Esophagus mucosa (tissue), 1 donor: ENCODE measurements at places on chromosomes 4 and X.
A peak's percentile ranks its signal among the peaks of the same experiment; 100 is the strongest.

- ATAC-seq: peak; percentile 80
Observed at GRCh38 chr4:142648378-142648777, 197.7 kb downstream of the INPP4B start.

- no peak for ATAC-seq
Observed at GRCh38 chrX:2514131-2514530, 13.4 kb upstream of the DHRSX start.

GRCh38 chr4:142101401-142101800 is 465.0 kb downstream of the IL15 start:
- ATAC-seq: no peak

DNA sequence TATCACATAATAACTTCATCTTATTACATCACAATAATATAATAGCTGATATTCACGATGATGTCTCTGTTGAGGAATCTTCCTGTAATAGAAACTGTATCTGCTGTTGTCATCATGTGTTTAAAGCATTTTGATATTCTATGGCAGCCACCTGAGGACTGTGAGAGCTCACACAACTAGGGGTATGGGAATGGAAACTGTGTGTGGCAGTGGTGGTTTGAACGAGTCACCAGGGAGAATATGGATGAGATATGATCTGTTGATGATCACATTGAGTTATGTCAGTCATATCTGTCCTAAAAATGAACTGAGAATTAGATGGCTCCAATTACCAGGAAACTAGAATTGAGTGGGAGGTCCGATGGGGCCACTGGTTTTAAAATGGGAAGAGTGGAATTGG is 169.6 kb downstream of the MID1IP1 start:
- no peak for ATAC-seq

- no peak for ATAC-seq
Observed at GRCh38 chr4:3248811-3249661, at the start of gene MSANTD1. MSANTD1 (plus strand) TSS chr4:3249159; CDS start chr4:3249223, 64 bp downstream.

GRCh38 chrX:1598876-1599790 is 7.7 kb downstream of the AKAP17A start:
- ATAC-seq: no peak

DNA sequence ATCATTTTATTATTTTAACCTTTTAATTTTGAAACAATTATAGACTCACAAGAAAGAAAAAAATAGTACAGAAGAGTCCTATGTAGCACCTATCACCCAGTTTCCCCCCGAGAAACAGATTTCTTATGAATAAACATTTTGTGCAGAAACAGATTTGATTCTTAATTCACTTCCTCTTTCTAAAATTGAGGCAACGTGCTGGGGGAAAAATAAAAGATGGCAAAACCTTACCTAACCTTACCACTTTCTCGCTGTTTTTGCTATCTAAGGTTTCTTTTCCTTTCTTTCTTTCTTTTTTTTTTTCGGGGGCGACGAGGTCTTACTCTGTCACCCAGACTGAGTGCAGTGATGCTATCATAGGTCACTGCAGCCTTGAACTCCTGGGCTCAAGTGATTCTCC is 4.3 kb upstream of the CLNK start:
- no peak for ATAC-seq

GRCh38 chr4:79225360-79225759 is 100.5 kb downstream of the NAA11 start:
- no peak for ATAC-seq
